ENCODE measurements at places on chromosomes 1 and 21. TPM values are rescaled to one million over a fixed set of nuclear protein-coding genes. Genes with fewer than 3 reads are reported as not detected.

The SPAG17 gene
- total RNA-seq: 1.5 TPM

The GSTM1 gene
- total RNA-seq: 45.9 TPM

The DOCK7 gene
- total RNA-seq: 92.0 TPM

The NTNG1 gene
- 1.3 TPM for total RNA-seq

The IL12RB2 gene
- total RNA-seq: 0.36 TPM

The MAN1C1 gene
- total RNA-seq: 22.6 TPM

The OR10Z1 gene
- not detected for total RNA-seq

The UBXN10 gene
- total RNA-seq: 1.4 TPM

The HSD3B1 gene
- total RNA-seq: not detected

The SLC22A15 gene
- 2.3 TPM for total RNA-seq

DNA sequence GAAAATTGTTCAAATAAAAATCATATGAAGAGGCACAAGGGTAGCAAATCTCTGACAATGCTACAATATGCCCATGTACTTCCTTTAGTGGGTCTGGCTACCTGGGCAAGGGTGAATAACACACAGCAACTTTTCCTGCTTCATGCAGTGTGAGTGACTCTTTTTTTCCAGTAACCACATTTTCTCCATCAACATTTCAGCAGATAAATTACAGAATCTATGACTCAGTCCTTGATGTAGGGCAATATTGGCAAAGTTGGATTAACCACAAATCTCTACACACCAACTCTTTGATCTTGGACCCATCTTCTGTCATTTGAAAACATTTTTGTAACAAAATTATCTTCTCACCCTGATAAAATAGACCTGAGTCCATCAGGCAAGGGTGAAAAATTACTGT is 31.7 kb downstream of the ERICH3 start:
- no peak for DNase-seq
- H3K27ac ChIP-seq: no peak overlapping the region
- no peaks in the 10 kb centered on the region for H3K4me1 ChIP-seq
- H3K36me3 ChIP-seq: no peaks in the 10 kb centered on the region

GRCh38 chr1:217542837-217543236 is 88.1 kb downstream of the GPATCH2 start:
- peaks cover 6% of the 10 kb centered on the region for H3K4me1 ChIP-seq
- peaks cover 15% of the 10 kb centered on the region for H3K36me3 ChIP-seq
- no peaks in the 10 kb centered on the region for H3K27me3 ChIP-seq
- no peak overlapping the region for H3K4me3 ChIP-seq
- H3K27ac ChIP-seq: no peak overlapping the region

DNA sequence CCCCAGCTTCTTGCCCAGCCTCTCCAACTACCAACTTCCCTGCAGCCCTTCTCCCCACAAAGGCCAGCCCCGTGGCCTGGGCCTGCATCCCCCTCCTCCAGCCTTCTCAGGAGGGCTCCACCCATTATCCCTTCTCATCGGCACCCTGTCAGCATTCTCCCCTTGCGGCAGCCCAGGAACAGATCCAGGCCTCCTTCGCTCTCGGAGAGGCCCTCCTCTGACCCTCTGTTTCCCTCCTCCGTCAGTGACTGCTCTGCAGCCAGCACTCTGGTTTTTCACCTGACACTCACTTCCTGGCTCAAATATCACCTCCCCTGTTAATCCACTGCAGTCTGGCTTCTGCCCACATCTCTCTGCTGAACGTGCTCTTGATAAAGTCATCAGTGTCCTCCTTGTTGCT is 17.5 kb downstream of the ADGRB2 start:
- DNase-seq: no peak
- H3K4me1 ChIP-seq: peaks cover 31% of the 10 kb centered on the region
- H3K4me3 ChIP-seq: no peak overlapping the region
- no peak overlapping the region for H3K27ac ChIP-seq

GRCh38 chr1:7252411-7253117 is 467.3 kb downstream of the CAMTA1 start:
- H3K27ac ChIP-seq: peak overlapping the region; percentile 45
- no peaks in the 10 kb centered on the region for H3K36me3 ChIP-seq
- H3K27me3 ChIP-seq: peaks cover 14% of the 10 kb centered on the region
- peak overlapping the region; percentile 21 for H3K4me3 ChIP-seq

GRCh38 chr1:167185974-167186657 is 34.6 kb upstream of the POU2F1 start:
- no peaks in the 10 kb centered on the region for H3K36me3 ChIP-seq
- no peak for DNase-seq
- no peaks in the 10 kb centered on the region for H3K4me1 ChIP-seq

- no peak for DNase-seq
- no peaks in the 10 kb centered on the region for H3K36me3 ChIP-seq
- peaks cover 22% of the 10 kb centered on the region for H3K4me1 ChIP-seq
- H3K4me3 ChIP-seq: no peak overlapping the region
Measured at GRCh38 chr1:92707292-92707691, 77.6 kb downstream of the EVI5 start.

DNA sequence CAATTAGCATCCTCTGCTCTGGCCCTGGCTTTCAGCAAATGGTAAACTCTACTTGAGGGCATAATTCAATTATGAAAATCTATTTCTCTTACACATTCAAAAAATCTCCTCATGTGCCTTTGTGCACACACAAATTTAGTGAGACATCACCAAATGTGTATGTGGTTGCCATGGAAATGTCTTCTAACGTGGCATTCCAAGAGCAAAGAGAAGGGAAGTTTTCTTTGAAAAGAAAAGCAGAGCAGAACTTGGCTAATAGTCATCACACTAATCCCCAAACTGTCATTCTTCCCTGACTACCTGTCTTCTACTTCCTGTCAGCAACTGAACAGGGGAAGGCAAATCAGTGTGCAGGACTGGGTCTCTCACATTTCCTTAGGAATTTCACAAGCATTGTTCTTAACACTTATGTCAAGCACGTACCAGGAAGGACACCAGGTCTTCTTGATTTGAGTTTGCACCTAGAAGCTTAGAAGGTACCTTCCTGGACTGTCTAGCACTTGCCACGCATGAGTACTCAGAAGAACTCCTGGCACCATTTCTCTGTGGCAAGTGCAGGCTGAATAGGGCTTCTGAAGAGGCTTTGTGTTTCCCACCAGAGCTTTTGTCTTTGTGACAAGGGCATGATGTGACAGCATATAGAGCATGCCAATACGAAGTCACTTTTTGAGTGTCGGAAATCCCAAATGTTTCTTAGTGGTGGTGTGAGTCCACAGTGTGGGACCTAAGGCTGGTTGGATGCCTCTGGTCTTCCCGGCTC is 32.3 kb downstream of the MAN1C1 start:
- no peak overlapping the region for H3K27ac ChIP-seq
- DNase-seq: no peak
- H3K27me3 ChIP-seq: no peaks in the 10 kb centered on the region
- H3K4me3 ChIP-seq: no peak overlapping the region

GRCh38 chr1:63705078-63705477 is 68.7 kb upstream of the ROR1 start:
- peaks cover 13% of the 10 kb centered on the region for H3K4me1 ChIP-seq
- H3K27me3 ChIP-seq: peaks cover 5% of the 10 kb centered on the region
- DNase-seq: no peak
- H3K4me3 ChIP-seq: no peak overlapping the region
- no peak overlapping the region for H3K27ac ChIP-seq

DNA sequence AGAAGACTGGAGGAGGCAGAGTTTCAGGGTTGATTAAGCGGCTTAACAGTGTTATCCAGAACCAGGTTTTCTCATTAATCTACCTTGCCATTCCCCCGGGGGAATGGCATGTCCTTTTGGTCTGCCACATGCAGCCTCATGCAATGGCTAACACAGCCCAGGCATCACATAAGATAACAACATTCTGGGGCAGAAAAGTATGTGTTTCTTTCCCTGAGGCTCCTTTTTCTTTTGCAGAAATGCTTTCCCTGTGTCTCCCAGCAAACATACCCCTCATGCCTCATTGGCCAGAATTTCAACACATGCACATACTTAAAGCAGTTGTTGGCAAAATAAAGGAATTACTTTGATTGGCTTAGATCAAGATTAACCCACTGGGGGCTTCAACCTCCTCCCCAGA is 98.6 kb downstream of the OMA1 start:
- no peak overlapping the region for H3K27ac ChIP-seq
- no peaks in the 10 kb centered on the region for H3K36me3 ChIP-seq
- no peak overlapping the region for H3K4me3 ChIP-seq
- peaks cover 3% of the 10 kb centered on the region for H3K4me1 ChIP-seq
- no peaks in the 10 kb centered on the region for H3K27me3 ChIP-seq

GRCh38 chr1:88982055-88982454 is 10.4 kb downstream of the KYAT3 start:
- H3K4me1 ChIP-seq: peaks cover 6% of the 10 kb centered on the region
- H3K27me3 ChIP-seq: no peaks in the 10 kb centered on the region
- H3K36me3 ChIP-seq: peaks cover 38% of the 10 kb centered on the region

DNA sequence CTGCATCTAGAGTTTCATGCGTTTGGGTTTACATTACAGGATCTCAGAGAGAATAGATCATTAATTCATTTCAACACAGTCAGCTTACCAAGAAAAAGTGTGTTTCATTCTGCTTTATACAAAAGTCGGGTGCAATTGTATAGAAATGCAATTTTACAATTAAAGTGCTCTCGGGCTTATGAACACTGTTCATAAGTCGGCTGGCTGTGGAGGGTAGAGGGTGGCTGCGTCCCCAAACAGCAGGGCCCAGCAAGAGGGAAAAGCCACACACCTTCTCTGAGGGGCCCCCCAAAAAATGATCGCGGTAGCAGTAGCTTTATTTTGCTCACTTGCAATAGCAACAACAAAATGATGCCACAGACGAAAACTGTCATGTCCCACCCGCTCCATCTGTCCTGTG is 13.8 kb upstream of the ZBTB18 start:
- H3K4me3 ChIP-seq: no peak overlapping the region
- no peaks in the 10 kb centered on the region for H3K36me3 ChIP-seq
- H3K27me3 ChIP-seq: no peaks in the 10 kb centered on the region

DNA sequence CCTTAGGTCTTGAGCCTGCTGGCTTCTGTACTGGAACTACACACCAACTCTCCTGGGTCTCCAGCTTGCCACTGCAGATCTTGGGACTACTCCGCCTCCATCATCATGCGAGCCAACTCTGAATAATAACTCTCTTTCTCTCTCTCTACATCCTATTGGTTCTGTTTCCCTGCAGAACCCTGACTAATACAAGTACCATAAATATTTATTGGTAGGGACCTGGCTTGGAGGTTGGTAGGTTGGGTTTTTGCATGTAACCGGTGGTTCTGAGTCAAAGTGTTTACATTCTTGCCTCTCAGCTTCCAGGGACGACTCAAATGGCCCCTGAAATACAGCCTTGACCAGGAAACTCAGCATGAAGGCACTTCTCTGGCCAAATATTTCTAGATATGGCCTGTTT is 110.4 kb downstream of the KCND3 start:
- H3K27ac ChIP-seq: no peak overlapping the region
- no peak overlapping the region for H3K4me3 ChIP-seq
- H3K27me3 ChIP-seq: peaks cover 20% of the 10 kb centered on the region

- no peaks in the 10 kb centered on the region for H3K36me3 ChIP-seq
- H3K27me3 ChIP-seq: peaks cover 76% of the 10 kb centered on the region
- H3K4me3 ChIP-seq: no peak overlapping the region
- H3K27ac ChIP-seq: no peak overlapping the region
- no peaks in the 10 kb centered on the region for H3K4me1 ChIP-seq
Measured at GRCh38 chr1:202702088-202702487, 8.2 kb downstream of the SYT2 start.

- peaks cover 3% of the 10 kb centered on the region for H3K4me1 ChIP-seq
- no peak overlapping the region for H3K4me3 ChIP-seq
- H3K36me3 ChIP-seq: no peaks in the 10 kb centered on the region
- no peak for DNase-seq
- H3K27ac ChIP-seq: peak overlapping the region; percentile 3
- H3K27me3 ChIP-seq: peaks cover 2% of the 10 kb centered on the region
Measured at GRCh38 chr1:62926681-62927252, 142.8 kb downstream of the ATG4C start.
